ENCODE measurements at places on chromosomes 4 and X. TPM values are rescaled to one million over a fixed set of nuclear protein-coding genes. Genes with fewer than 3 reads are reported as not detected.

The GABRE gene
- total RNA-seq, result 2.6 TPM

The IL1RAPL1 gene
- 0.27 TPM for total RNA-seq

The INTU gene
- 7.2 TPM for total RNA-seq

- ATAC-seq, result no peak
These were observed 41.8 kb upstream of the MAML3 start for GRCh38 chr4:140195806-140196205.

GRCh38 chr4:122914938-122915337, 7.5 kb downstream of the NUDT6 start:
- no peak for ATAC-seq

Data from gastroesophageal sphincter (tissue), 4 donors.